MV-4-11 (cell line): ENCODE measurements at places on chromosomes 11 and 22.
A peak's percentile ranks its signal among the peaks of the same experiment; 100 is the strongest.

GRCh38 chr11:120835601-120836228, 188.2 kb upstream of the TBCEL start:
- no peak for DNase-seq

DNA sequence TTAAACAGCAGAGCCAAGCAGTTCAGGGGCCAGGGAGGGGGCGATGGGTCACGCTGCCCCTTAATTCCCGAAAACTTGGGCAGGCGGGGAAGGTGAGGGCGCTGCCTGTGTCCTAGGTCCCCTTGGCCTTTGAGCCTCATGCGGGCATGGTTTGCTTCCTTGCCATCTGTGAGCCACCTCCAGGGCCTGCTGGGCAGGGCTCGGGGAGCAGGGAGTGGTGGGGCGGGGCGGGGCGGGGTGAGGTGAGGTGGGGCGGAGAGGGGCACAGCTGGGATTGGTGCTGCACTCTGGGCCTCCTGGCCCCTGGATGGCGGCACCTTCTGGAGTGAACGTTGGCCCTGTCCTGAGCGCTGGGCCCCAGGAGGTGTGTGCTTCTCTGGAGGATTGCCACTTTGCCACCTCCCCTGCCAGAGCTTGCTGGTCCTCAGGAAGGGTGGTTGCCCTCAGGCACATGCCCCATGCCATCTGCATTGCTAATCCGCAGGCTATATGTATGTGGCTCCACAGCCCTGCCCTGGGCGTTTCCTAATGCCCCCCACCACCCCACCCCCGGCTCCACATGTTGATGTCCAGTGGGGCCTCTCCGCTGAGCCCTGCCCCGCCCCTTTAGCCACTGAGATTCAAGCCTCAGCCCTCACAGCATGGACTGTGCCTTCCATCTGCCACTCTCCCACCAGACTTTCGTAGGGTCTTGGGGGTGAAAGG, 352.5 kb downstream of the TBC1D22A start:
- DNase-seq: no peak

GRCh38 chr11:23542816-23543215, 682.5 kb upstream of the CCDC179 start:
- no peak for DNase-seq

DNA sequence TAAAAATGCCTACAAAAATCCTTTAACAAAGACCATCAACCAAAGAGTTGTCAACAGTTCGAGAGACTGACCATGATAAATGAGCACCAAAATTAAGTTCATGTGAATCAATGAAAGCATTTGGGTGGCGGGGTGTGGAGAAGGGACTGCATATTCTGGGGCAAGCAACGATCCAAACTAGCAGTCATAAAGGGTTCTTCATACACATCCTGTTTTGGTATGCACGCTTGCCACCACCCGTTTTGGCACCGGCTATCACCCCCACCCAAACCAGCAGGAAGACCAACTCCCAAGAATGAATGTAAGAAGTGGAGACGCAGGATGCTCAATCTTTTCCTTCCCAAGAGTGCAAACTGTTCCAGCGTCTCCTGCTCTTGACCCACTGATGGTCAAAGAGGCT, 80.8 kb downstream of the SGSM3 start:
- no peak for DNase-seq

- no peak for DNase-seq
Observed at GRCh38 chr22:17855572-17856290, 81.5 kb upstream of the BID start.

DNA sequence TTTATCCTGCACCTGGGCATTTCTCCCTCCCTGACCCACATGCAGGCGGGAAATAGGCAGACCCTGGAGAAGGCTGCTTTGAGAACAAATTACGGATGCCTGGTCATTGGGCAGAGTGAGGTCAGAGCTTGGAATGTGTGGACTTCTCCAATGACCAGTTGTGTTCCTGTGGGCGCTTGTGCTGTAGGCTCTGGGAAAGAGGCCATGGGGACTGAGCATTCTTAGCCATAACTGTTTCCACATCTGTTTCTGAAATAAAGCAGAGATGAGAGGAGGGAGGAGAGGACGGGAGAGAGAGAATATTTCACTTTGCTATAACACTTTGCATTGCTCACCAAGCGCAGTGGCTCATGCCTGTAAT, 11.2 kb upstream of the TMEM184B start:
- no peak for DNase-seq

GRCh38 chr11:102757823-102758549, 22.4 kb downstream of the MMP10 start:
- DNase-seq: peak; percentile 86

DNA sequence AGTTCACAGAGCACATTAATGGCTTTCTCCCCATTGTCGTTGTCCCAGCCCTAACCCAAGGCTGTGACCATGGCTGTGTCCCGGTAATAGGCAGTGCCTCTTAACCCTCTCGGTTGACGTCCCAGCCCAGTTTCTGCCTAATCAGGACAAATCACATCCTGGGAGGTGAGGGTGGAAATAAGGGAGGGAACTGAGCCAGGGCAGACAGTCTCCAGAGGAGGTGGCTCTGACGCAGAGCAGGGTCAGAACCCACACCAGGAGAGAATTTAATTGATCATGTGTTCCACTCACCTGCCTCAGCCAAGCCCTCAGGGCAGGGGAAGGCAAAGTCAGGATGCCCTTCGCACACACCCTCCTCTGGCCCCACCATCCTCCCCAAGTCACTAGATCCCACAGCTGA, 17.0 kb downstream of the SLC43A1 start:
- no peak for DNase-seq

DNA sequence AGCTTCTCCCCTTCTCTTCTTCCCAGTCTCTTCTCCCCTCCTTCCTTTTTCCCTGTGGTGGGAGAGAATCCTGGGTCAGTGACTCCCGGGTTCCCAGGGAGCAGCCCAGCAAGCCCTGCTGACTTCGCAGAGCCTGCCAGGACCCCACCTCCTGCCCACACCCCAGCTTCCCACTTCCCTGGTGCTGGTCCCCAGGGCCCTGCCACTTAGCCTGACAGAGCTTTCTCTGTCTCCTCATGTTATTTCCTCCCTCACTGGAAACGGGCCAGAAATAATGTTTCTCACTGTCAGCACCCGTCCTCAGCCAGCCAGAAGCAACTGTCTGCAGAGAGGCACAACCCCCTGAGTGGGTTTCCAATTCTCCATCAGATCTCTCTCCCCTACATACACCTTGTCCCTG, 27.1 kb downstream of the C11orf96 start:
- DNase-seq: no peak

DNA sequence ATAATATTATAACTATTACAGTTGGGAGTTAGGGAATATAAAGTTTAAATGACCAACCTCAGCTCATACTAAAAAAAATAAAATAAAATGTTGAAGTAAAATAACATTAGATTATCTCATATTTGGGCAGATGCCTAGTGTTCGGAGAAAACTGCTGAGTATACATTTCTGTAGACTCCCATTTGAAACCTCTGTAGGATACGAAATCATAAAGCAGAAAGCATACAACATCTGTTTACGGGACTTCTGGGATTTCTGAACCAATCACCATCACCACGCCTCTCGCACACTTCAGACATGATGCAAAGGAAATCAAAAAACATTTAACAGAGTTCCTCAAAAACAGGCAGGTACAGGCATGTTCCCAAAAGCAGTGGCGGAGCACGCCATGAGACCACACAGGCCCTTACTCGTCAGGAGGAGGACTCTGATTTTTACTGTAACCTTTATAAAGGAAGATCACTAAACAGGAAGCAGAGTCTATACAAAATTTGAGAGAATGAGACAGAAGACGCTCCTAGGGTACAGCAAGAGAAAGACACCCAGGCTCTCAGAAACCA, 8.6 kb downstream of the ZNF195 start:
- no peak for DNase-seq

GRCh38 chr11:110713449-110713776, 1.2 kb upstream of the ARHGAP20 start:
- DNase-seq: no peak

- peak; percentile 44 for DNase-seq
Observed at GRCh38 chr11:105071089-105071732, 26.1 kb upstream of the CARD16 start.

DNA sequence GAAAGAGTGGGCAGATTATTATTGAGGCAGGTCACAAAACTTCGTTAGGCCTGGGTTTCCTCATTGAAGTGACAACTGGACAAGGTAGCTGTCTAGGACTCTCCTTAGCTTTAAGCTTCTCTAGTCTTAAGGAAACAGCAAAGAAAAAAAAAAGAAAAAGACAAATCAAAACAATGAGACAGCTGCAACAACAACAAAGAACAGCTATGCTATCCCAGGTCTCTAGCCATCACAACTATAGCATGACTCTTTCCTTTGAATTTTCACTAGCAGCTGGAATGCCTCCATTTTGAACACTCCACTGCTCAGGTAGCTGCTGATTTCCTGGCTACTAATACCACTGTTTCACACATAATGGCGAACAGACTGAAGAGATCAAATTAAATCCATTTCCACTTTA, 302.4 kb upstream of the SORL1-AS1 start:
- no peak for DNase-seq

GRCh38 chr22:27713461-27713860, 88.1 kb downstream of the MN1 start:
- DNase-seq: no peak
